ENCODE measurements at places on chromosomes 3 and 15.

GRCh38 chr3:185070491-185071286, 82.2 kb downstream of the C3orf70 start:
- DNase-seq, result no peak

- no peak for DNase-seq
Observed at GRCh38 chr3:108528459-108529252, 18.3 kb upstream of the MYH15 start.

- DNase-seq, result no peak
Observed at GRCh38 chr3:2944628-2945027, 165.5 kb downstream of the IL5RA start.

DNA sequence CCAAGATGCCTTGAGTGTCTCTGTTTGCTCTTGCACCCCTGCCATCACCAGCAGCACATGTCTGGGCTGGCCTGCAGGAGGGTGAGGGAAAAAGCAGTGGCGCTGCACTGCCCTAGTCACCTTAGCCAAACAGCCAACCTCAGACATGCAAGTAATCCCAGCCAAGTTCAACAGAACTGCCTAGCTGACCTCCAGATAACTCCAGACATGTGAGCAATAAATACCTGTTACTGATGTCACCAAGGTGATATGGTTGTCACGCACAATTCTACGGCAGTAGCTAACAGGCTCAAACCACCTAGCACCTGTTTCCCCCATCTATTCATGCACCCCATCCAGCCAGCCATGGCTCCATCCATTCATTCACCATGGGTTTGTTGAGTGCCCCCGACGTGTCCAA, 99.9 kb downstream of the SRGAP3 start:
- DNase-seq, result no peak

DNA sequence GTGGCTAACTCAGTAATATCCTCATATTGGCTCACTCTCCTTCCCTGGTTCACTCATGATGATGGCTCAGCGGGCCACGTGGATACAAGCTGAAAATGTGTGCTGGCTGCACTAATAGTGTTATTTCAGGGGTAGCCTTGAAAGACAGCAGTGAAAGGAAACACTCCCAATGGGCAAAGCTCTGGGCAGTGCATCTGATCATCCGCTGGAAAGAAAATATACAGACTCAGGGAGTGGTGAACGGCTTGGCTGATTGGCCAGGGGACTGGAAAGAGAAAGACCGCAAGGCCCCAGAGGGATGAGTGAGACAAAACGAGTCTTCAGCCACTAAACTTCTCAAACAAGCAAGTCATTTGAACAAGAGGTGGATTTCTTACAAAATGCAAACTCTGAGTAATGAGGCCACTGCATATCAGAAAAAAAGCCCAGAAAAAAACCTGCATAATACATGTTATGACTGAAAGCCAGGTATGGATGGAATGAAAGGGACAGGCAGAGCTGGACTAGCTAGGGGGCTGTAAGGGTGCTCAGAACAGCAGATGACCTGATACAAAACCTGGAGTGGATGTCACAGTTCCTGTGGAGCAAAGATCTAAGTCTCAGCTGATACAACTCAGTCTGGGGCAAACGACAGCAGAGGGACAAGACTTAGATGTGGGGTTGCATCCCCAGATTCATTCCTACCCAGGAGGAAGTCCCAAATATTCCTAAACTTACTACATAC, 33.3 kb downstream of the CMTM6 start:
- DNase-seq, result no peak

DNA sequence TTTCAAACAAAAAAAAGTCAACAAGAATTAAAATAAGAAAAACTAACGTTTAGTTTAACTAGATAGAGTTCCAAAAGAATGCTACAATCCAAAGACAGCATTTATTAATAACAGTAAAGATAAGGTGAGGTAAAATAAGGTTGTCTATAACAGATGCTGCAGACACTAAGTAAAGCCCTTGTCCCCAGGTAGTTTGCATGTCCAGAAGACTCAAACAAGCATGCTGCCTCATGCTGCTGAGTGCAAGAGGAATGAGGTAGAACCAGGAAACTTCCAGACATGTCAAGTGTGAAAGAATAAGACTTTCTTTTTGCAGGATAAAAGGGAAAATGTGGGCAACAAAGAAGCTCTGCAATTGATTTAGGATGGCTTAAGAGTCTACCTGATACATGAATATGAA, 439.2 kb downstream of the PLOD2 start:
- DNase-seq, result no peak

DNA sequence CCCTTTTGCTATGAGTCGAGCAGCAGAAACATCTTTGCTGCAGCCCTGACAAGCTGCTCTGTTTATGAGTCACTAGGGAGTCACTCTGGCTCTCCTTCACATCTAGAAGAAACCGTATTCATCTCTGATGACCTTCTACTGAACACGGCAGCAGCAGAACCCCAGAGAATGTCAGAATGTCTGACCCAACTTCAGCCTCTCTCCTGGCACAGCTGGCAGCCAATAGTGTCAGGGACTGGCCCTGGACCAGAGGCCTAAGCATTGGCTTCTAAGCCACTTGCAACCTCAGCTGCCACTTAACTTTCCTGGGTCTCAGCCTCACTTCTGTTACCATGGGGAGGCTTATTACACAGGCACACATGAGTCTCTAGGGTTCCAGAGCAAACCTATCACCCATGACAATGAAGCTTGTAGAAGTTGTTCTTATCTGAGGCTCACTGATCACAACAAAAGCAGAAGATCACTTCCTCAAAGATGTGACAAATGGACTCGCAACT, 184.1 kb upstream of the TLE3 start:
- no peak for DNase-seq

DNA sequence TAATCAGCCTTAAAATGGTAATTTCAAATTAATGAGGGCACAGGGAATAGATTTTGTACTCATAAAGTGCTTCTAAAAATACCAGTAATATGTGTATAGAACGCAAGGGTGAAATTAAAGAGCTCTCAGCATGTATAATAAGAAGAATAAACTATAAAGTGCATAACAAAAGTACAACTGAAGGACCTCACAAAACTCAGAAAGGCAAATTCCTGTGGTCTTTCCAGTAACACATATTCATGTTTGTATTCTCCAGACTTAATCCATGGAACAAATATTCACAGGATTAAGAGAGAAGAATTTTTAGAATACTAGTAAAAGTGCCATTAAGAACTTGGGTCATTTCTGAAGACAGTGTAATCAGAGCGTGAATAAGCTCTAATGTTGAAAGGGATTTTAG, 646.3 kb downstream of the CADM2 start:
- DNase-seq, result no peak

DNA sequence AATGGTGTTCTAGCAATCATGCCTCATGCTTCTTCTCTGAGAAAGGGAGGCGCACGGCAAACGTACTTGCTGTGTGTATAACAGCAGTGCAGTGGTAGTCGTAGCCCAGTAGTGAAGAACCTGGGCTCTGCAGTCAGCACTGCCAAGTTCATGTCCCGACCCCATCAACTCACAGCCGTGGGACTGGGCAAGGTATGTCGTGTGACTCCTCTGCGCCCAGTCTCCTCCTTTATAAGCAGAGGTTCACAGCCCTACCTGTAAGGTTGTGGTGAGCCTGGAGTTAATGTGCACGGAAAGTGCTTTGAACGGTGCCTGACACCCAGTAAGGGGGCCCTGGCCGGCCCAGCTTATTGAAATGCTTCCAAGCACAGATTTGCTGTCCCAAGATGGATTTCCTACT, 26.6 kb downstream of the EHD4 start:
- DNase-seq, result no peak

GRCh38 chr3:54818486-54818885, 109.4 kb downstream of the LRTM1 start:
- DNase-seq, result no peak

DNA sequence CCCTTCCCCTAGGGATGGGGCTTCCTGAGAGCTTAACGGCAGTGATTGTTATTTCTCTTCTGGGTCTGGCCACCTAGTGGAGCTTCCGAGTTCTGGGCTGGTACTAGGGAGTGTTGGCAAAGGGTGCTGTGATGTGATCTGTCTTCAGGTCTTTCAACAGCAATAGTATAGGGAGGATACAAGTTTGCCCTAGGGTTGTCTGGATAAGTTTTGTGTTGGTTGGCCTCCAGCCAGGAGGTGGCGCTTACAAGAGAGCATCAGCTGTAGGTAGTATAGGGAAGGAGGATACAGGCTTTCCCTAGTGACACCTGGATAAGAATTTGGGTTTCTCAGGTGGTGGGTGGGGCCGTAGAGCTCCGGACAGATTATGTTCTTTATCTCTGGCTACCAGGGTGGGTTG, 19.2 kb upstream of the CPOX start:
- no peak for DNase-seq

GRCh38 chr3:189272500-189273119, 100.8 kb downstream of the TPRG1 start:
- no peak for DNase-seq

DNA sequence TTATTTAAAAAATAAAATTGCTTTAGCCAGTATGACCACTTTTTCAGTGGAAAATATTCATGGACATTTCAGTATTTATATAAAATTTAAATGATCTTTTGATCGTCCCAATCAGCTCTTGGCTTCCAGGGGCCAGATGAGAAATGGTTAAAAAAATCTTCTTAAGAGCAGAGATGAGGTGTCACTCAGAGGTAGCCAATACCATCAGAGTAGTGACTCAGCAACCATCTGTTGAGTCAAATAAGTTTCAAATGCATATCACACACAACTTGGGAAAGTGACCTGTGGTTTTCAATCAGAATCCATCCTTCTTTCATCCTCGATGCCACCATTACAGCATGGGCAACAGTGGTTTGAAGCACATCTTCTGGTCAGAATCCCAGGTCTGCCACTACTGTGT, 958.8 kb upstream of the NR2F2 start:
- no peak for DNase-seq

DNA sequence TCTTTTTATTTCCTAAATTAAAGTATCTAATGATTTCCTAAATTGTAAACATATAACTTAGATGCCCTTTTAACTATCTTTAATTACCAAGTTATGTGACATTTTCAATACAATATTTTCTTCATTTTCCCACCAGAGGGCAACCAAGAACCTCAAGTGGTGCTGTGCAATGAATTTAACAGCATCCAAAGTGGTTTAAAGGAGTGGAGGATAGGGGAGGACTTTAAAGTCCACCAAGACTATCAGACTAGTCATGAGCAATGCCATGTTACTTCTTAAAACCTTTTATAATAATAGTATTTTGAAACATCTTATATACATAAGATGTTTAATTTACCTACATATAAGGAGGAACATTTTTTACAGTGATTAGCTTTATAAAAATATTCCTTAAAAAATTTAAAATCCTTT, 74.4 kb downstream of the DLG1 start:
- no peak for DNase-seq

DNA sequence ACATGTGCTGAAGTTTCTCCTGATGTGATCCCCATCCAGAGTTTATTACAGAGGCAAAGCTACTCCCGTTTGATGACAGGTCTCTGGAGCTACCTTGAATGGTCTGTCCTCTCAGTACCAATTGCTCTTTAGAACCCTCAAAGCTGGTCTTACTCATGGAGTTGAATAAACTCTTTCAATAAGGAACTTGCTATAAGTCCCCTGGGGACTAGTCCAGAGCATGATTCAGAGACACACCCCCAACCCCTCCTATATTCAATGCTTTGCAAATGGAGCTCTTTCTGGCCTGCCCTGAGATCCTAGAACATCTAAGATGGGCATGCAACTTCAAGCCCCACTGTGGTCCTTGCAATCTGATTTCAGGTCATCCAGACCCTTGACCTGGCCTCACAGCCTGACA, 23.9 kb upstream of the TPM1 start:
- DNase-seq, result no peak

DNA sequence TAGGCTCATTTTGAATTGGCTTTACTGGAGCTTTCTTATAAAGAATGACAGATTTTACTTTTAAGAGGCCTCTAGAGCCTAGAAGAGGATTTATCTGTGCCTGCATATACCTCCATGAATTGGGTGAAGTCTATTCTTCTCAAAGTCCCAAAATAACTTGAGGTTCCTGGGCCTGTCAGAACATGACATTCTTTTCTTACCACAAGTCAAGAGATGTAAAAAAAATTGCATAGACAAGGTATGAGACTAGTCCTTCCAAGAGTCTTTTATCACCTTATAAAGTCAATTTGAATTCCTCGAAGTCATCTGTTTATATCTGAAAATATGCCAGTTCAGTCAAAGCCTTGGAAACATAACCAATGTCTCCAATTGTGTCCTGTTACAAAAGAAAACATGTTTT, 17.2 kb upstream of the CD200 start:
- no peak for DNase-seq

DNA sequence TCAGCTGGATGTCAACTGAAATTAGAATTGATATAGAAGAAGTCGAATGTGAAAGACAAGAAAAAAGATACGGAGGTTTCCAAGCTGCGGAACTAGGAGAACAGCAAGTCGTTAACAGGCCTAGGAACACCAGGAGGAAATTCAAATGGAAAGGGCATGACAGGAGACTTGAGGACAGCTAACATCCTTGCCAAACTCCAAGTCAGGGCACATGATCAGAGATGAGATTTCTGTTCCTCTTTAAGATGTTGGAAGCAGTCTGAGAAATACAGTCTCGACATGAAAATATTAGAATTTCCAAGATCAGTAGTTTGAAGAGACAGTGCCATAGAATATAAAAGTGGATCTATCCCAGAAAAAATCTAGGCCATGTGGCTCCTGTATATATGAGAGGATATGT, 5.0 kb downstream of the MYO5A start:
- DNase-seq, result no peak

DNA sequence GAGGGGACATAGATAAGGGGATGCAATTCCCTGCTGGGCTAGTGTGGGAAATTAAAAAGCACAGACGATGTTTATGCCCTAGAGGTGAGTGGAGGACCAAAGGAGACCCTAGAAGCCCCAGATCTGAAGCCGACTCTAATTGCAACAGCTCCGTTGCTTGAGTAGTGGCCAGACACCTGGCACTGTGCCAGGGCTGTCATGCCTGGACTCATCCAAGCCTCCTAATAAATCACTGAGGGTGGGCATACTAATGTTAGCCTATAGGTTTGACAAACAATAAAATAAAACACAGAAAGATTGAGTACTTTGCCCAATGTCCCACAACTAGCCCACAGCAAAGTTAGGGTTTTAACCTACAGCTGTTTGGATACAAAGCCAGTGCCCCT, 25.4 kb upstream of the MRPS22 start:
- no peak for DNase-seq

GRCh38 chr15:57924598-57924997, 140.9 kb downstream of the ALDH1A2 start:
- DNase-seq, result no peak

- DNase-seq, result no peak
Observed at GRCh38 chr15:48565560-48566482, 79.7 kb downstream of the FBN1 start.

GRCh38 chr3:187919048-187919447, 173.8 kb upstream of the BCL6 start:
- peak; percentile 55 for DNase-seq

DNA sequence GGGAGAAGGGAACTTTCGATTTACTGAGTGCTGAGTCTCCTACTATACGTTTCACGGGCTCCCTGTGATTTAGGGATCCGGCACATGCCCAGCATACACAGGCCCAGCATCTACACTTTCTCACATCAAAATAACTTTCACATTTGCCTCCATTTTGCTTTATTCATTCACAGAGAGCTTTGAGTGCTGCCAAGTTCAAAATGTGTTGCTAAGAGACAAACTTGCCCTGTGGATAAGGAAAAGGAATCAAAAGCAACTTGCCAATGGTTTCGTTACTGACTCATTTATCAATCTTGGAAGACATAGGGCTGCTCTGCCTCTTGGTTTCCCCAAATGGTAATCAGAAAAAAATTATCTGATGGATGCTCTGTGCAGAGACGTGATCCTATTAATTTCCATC, 86.3 kb upstream of the LRRN1 start:
- DNase-seq, result no peak

GRCh38 chr3:69020424-69020823, 6.9 kb upstream of the EOGT start:
- DNase-seq, result no peak
